GM23248 (cell line): ENCODE measurements at places on chromosomes 7 and 10.
A peak's percentile ranks its signal among the peaks of the same experiment; 100 is the strongest.

GRCh38 chr7:149764481-149765398 is 8.6 kb downstream of the ZNF467 start:
- DNase-seq: no peak

DNA sequence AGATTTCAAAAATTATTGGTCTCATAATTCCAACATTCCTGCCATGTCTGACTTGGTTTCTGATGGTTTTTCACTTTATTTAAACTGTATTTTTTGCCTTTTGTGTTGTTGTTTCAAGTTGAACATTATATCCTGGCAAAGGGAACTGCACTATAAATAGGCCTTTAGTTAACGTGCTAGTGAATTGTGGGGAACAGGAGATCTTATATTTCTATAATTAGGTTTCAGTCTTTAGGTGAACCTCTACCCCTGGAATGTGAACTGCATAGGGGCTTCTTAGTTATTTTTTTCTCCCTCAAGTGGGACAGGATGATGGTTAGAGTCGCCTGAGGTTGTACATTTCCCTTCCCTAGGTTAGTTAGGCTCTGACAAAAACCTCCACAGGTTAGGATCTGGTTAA is 128.6 kb downstream of the MLLT10 start:
- DNase-seq: no peak

GRCh38 chr7:27161214-27161720 is 4.1 kb downstream of the HOXA9 start:
- DNase-seq: peak; percentile 51

DNA sequence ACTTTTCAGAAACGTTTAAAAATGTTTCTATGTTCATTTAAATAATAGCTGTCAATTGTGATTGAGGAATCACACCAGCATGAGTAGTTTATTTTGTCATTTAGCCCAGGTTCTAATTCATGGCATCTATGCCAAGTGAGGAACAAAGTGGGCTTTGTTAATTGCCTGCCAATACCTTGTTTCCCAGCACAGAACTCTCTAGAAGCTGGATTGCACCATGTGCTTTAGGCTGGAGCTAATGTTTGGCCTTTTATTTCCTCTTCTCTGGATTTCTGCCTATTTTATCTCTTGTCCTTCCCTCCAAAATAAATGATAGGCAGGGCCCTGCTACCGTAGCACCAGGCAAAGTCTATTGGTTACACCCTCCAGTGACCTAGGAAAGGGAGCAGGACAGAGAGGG is 109.9 kb upstream of the ITGB1 start:
- DNase-seq: peak; percentile 10

- DNase-seq: no peak
These were observed 185.0 kb upstream of the LRRN3 start for GRCh38 chr7:110905773-110906566.

- no peak for DNase-seq
These were observed 119.3 kb downstream of the SH3PXD2A start for GRCh38 chr10:103736044-103736443.

DNA sequence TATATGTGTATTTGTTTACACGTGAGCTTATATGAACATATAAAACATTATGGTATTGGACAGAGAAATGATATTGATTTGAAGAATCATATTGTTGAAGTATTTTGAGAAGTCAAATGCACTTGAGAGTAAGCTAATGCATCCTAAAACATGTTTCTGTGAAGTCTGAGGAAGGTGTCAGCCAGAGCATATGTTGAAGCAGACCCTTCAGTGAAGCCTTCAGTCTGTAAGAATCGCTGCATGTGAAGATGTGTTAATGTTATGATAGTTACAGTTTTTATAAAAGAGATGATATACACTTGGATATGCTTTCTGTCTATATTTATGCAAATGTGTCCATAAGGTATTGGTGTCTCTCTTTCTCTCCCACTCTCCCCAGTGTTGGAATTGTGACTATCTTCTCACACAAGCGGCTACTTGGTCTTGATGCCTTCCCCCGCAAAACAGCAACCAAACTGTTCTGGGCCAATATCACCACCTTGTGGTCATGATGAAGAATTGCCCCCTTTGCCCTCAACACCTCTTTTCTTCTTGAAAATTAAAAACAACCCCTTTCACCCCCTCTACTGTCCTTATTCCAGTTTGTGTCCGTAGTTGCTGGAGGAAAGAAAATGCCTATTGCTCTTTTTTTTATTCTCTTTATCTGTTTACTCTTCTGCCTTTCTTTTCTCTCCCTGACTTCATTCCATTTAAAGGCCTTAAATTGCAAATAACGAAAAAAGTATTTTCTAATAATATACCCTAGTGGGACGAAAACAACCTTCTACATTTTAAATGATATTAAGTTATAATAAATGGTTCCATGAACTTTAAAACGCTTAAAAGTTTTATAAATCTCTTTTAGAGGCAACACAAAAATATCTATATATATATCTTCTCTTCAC is 64.9 kb downstream of the IKZF1 start:
- DNase-seq: peak; percentile 5

GRCh38 chr7:53111031-53111430 is 75.6 kb downstream of the POM121L12 start:
- no peak for DNase-seq

- DNase-seq: no peak
These were observed 20.3 kb downstream of the TSPAN12 start for GRCh38 chr7:120837599-120837998.

DNA sequence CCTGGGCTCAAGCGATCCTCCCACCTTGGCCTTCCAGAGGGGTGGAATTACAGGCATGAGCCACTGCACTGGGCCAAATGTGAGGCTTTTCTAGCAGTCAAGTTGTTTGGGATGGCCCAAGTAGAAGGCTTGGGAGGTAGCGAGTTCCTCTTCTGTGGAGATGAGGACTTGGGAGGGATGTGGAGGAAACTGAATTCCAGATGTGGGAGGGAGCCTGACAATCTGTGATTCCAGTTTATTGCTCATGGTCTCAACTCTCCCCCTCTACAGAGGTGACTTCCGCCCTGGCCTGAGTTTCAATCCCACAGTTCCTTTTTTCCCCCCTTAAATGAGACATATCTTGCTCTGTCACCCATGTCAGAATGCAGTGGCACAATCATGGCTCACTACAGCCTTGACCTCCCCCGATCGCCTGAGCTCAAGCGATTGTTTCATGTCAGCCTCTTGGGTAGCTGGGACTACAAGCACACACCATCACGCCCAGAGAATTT is 3.4 kb downstream of the STYXL1 start:
- no peak for DNase-seq

DNA sequence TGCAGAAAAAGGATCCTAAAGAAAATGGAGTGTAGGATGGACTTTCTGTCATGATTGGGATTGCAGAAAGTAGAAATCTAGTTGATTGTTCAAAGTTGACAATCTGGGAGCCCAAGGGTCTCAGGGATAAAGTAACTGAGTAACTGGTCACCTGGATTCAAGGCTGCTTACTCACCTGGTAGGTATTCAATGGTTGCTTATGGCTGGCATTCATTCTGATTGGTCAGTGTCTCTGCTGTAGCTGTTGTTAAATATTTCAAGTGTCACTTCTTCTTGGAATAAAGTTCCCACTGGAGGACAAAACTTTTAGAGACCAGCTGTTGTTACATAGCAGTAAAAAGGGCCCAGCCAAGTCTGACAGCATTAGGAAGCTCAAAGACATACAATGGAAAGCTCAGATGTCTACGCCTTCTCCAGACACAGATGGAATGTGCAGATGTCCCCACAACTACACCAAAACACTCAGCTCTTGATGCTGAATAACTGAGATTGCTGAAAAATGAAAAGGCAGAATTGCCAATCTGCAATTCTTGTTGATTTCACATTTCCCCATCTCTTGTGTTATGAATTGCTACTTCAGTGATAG is 106.9 kb downstream of the ZNF467 start:
- DNase-seq: no peak

DNA sequence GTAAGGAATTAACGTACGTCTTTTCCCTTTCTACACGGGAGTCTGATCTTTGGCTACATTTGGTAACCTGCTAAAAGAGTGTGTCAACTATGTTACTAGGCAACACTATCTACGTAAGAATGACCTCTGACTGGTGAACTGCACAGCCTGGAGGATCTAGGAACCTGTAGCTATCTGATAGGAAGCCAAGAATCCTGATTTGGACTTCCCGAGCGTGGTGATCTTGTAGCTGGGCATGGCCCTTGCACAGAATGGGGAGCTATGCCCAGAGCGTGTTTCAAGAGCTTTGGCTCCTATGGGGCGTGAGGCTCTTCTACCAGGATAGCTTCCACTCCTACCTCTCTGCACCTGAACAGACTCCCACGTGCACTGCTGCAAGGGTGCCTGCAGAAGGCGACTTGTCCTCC is 157.5 kb downstream of the TAX1BP1 start:
- no peak for DNase-seq

DNA sequence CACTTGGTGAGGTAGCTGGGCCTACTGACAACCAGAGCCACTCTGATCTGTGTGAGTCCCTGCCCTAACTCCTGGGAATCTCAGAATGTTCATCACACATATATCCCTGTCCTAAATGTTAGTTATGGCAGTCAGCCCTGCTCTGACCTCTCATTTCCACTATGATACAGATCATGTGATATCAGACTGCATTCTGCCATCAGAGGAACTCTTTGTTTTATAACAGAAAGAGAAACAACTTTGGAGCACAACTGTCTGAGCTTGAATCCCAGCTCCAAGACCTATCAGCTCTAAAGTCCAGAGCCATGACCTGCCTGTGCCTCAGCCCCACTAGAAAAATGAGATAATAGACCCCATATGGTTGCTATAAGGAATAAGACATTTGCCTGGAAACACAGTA is 54.6 kb upstream of the ABCB4 start:
- no peak for DNase-seq

DNA sequence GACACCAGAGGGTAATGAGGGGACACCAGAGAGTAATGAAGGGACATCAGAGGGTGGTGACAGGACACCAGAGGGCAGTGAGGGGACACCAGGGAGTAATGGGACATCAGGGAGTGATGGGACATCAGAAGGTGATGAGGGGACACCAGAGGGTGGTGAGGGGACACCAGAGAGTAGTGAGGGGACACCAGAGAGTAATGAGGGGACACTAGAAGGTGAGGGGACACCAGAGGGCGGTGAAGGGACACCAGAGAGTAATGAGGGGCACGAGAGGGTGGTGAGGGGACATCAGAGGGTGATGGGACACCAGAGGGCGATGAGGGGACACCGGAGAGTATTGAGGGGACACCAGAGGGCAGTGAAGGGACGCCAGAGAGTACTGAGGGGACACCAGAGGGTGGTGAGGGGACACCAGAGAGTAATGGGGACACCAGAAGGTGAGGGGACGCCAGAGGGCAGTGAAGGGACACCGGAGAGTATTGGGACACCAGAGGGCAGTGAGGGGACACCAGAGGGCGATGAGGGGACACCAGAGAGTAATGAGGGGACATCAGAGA is 10.6 kb downstream of the NACAD start:
- DNase-seq: no peak

DNA sequence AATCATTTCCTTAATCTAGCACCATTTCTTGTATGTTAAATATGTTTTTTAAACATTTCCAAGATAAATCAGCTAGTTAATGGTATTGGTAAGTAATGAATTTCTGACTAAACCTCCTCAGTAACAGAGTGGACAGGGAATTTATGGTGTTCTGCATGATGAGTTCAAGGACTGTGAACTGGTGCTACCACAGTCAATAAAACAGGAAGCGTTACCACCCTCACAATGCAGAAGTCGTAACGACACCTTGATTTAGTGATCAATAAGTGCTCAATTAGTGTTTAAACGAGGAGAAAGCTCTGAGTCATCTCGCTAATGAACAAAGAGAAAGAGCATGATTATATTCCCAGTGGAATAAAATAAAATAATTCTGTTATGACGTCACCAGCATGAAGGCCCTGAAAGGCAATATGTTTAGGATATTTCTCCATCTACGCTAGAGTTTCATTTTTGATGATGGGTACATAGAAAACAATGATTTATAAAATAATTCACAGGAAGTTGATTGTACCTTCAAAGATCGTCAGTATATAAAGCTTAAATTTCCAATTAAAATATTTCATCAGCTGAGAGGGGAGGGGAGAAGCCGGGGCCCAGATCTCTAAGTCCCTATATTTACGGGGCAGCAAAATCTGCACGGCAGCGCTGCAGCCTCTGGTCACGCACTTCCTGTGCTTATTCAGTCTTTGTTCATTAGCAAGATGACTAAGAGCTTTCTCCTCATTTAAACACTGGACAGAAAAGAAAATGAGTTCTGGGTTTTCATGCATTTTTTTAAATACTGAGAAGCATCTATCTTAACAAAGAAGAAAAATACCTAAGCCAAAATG is 400.5 kb downstream of the PTPRN2 start:
- no peak for DNase-seq

DNA sequence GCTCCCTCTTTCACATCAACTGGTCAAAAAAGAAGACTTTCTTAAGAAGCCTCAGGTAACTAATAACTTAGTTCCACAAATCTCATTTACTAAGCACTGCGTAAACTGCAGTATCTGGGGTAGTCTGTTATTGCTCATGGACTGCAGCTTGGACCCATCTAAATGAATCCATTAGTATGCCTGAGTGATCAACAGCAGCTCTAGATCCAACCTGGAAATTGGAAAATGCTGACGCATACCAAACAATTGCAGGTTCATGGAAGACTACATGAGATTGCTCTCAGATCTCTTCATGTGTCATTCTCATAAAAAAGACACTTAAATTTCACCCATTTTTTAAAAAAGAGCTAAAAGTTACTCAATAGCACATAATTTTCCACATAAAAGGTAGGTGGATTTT is 121.6 kb downstream of the IDE start:
- no peak for DNase-seq

GRCh38 chr10:70132098-70133029 is at the start of gene AIFM2:
Gene AIFM2 (minus strand): TSS chr10:70132825. CDS start chr10:70124084, 8,741 bp downstream.
- peak; percentile 91 for DNase-seq

DNA sequence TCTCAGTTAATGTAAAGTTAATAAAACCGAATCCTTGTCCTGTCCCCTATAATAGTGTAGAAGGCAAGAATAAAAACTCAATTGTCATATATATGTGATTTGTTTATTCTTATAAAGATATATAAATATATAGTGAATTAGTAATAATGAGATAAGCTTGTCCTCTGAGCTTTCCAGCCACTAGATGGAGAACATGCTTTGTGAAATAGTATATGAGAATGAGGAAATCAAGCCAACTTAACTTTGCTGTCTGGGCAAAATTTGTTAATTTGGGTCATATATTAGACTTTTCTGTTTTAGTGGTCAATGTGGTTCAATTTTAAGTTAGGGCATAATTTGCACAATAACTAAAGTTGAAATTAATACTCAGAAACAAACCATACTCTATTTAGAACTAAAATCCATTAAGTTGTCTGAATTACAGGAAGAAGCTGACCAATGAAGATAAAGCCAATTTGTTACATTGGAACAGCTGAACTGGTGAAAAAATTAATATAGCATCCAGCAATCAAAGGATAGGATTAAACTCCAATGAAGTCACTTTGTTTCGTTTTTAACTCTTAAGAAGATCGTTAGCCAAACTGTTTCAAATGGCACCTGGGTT is 595.0 kb downstream of the ARL4A start:
- DNase-seq: peak; percentile 73

GRCh38 chr7:134021836-134022235 is 105.3 kb upstream of the LRGUK start:
- no peak for DNase-seq

DNA sequence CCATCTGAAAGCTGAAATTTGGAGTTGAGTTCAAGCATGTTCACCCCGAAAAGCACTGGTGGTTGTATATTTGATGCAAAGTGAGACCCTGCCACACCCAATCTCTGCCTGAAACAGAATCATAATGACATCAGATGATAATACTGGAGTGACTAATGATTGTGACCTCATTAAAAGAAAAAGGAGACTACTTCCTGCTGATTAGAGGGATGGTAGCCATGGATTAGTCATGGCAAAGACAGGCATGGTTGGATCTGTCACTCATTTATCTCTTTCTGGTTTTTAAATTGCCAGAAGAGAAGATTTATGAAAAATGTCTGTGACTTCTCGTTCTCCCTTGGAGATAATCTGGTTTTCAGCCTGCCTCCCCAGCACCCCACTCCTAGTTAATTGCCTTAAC is 101.2 kb downstream of the BAMBI start:
- DNase-seq: no peak
